ENCODE measurements at places on chromosomes 16 and 17.
A peak's percentile ranks its signal among the peaks of the same experiment; 100 is the strongest.

DNA sequence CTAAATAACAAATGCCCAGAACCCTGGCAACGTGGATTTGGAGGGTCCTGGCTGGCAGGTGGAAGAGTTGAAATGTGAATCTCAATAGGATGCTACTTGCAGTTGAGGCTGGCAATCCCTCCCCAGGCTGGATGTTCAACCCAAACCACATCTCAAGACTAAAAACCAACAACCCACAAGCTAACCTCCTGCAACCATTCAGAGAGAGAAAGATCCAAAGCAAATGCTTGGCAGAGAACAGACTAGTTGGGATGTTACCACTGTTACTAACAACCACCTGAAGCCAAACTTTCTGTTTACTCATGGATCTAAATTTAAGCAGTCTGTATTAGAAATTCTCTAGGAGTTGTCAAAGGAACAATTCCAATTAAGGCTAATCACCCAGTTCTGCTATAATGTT, 27.9 kb downstream of the SMG6 start:
- no peak for DNase-seq

DNA sequence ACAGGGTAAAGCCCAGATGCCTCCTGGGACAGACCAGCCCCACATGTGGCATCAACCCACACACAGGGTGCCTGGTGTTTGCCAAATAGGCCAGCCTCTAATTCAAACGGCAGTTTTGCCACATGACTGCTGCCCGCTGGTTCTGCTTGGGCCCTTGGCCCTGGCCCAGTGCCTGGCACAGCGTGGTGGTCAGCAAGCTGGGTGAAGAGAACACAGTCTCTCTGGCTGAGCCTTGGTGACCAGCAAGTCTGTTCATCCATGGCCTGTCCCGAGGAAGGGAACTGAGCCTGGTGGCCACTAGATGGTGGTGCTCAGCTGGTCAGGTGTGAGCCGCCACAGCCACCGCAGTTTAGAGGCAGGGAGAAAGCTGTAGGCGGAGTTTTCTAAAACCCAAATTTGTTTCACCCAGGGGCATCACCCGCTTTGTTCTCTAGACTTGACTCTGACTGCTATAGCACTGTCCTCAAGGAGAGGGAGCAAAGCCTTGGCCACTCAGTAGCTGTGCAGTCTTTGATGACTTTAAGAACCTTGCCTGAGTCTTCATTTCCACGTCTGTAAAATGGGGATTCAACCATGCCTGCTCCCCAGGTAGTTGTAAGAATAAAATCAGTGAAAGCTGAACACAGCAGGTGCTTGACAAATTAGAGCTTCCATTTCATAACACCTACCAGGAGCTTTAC, 4.7 kb upstream of the GFAP start:
- peak; percentile 24 for DNase-seq

- peak; percentile 79 for DNase-seq
These were observed 10.6 kb downstream of the MYH3 start for GRCh38 chr17:10646392-10646990.

DNA sequence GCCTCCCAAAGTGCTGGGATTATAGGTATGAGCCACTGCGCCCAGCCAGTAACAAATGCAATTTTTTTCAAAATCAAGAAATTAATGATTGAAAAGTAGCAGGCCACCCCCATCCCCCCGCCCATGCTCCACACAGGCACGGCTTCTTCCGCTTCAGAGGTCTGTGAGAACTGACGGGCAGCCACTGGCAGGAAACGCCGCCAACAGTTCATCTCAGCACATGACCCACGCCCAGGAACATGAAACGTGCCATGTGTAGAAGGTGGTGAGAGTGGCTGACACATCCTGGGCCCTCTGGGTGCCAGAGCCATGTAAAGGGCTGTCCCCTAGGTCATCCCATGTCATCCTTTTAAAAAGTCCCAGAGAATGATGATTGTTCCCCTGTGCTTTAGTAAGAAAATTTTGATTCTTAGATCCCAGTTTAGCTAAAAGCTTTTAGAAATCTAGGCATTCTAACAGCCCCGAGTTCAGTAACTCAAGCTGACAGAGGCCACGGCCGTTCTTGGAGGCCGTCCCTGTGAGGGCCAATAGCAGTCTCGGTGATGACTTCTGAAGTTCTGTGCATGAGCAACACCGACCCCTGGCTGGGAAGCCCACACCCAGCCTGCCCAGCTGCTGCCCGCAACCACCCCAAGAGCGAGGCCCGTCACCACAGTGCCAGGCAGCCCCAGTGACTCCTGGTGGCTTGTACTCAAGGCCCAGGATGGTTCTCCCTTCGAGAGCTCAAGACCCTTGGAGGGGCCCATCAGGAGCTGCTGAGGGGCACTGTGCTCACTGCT, 52.1 kb downstream of the KLHDC4 start:
- peak; percentile 28 for DNase-seq

DNA sequence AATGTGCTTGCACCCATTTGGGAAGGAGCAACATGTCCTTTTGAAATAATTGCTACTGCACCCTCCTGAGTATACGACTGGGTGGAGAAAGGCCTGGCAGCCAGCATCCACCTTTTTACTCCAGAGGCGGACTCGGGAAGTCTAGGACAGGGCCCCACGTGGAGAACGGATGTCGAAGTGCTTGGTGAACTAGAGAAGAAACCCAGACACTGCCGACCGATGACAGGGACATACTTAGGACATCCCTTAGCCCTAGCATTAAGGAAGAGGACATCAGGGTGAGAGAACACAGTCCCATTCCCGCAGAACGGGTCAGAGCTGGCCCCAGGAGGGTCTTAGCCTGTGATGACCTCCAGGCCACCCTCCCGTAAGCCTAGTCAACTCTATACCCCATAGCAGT, 3.8 kb downstream of the YBX2 start:
- no peak for DNase-seq

GRCh38 chr16:50555269-50555875, 7.2 kb downstream of the NKD1 start:
- no peak for DNase-seq

GRCh38 chr16:35731341-35732040, 2272.1 kb downstream of the TP53TG3F start:
- DNase-seq, result no peak
